ENCODE measurements at places on chromosomes 5 and 9.

GRCh38 chr5:138274189-138274853 lies at the start of gene GFRA3:
Gene GFRA3, minus strand, starts transcription at chr5:138274621. Its CDS starts 197 bp downstream, at chr5:138274424.
- DNase-seq: no peak

GRCh38 chr5:158698768-158699284 lies 400.9 kb downstream of the EBF1 start:
- no peak for DNase-seq

DNA sequence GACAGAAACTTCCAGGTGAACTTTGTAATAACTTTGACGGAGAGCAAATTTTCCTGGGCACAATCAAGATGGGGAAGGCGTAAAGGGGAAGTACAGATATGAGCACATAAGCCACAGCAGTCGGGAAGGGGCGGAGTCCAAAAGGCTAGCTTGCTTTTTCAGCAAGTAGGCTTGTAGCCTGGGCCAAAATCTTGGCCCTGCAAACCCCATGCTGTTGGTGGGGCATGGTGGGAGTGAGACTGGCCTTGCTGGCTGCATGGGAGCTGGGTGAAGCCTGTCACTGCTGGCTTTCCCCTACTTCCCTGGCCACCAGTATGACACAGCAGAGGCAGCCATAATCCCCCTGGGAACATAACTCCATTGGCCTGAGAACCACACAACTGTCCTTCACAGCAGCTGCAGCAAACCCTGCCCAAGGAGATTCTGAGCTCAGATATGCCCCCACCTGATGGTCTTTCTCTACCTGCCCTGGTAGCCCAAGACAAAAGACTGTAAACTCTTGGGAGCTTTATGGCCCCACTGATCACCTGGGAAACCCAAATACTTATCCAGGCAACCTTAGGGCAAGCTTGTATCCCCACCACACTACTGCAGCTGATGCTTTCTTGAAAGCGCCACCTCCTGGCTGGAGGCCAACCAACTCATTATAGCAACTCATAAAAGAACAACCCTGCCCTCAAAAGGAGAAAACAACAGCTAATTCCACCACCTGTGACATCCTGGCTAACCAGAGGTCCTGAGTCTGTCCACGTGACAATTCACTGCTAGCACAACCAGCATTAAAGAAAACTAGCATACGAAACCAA lies 24.0 kb downstream of the DCTN4 start:
- no peak for DNase-seq

DNA sequence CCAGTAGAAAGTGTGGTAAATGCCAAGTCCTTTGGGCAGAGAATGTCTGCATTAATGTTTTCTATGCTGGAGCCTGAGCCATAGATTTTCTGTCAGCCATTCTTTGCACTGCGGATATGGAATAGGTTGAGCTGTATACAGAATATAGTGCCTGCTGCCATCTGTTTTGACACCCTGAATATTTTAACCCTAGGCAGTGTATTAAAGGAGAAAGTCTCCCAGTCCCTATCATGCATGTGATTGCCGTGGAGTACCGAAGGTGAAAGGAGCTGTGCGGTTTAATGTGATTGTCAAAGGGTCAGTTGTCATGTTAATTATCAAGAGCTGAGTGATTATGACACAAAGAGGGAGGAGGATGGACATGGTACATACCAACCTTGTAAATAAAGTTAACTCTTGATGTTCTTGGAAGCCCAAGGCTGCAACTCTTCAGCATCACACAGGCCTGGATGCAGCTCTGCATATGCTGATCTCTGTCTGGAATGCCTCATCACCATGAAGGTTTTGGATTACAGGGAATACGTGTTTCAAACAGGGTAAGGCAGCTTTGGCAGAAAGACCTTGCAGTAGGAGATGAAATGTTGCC lies 247.1 kb upstream of the ELAVL2 start:
- DNase-seq: no peak

DNA sequence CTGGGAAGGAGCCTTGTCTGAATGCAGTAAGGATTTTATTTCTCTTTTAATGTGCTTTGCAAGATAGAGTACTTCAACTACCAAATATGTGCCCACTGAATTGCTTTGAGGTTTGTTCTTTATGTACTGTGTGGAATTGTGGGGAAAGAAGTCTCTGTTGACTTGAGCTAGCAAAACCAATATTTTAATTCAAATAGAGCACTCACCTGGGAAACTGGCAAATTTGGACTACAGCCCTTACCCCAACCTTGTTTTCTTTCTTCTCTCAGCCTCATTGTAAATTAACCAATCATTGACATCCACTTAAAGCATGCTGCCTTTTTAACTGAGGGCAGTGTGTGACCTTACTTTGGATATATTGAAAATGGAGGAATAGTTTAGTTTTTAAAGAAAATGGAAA lies 409.0 kb downstream of the SPATA31D1 start:
- no peak for DNase-seq

DNA sequence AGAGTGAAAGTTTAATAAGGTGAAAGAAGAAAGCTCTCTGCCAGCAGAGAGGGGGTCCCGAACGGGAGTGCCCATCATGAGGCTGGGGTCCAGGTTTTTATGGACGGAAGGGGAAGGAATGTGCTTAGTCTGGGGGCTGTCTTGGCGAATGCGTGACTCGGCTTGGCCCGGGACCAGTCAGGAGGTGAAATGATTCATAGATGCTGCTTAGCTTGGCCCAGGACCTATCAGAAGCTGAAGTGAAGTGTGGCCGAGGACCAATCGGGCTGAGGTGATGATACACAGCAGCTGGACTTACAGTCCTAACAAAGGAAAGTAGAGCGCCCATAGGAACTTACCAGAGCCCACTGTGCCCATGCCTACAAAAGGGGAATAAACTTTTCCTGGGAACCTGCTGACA lies 3.9 kb upstream of the FKTN start:
- no peak for DNase-seq

GRCh38 chr5:144328494-144328893 lies 157.8 kb downstream of the KCTD16 start:
- DNase-seq: no peak

DNA sequence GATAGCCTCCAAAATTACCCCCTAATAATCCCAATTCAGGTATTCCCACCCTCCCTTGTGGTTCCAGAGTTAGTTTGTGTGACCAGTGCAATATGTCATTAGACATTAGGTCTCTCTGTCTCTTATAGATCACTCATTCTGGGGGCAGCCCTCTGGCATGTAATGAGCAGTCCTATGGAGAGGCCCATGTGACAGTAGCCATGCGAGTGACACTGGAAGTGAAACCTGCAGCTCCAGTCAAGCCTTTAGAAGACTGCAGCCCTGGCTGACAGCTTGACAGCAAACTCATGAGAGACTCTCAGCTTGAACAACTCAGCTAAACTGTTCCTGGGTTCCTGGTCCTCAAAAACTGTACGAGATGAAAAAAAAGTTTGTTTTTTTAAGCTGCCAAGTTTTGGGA lies 54.0 kb upstream of the HSPB3 start:
- no peak for DNase-seq

DNA sequence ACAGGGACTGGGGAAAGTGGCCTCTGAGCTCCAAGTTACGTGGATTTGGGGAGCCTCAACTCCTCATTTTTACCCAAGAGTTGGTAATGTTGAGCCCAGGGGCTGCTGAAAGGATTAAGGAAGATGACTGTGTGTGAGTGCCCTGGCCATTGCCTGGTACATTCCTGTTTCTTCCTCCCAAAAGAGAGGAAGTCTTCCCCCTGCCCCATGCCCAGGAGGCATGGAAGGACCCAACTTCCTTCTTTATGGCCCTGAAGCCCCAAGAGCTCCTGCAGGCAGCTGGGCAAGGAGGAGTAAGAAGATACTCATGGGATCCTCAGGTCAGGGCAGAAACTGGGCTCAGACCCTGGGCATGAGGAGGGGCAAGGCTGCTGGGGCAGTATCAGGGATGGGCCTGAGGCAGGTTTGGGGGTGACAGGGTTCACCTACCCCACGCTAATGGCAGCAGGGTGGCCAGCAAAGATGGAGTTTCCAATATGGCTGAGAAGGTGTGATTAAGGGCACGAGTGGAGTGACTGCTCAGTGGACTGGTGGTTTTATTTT lies 118.3 kb upstream of the MVB12B start:
- no peak for DNase-seq

- DNase-seq: no peak
Observed at GRCh38 chr9:111039231-111039906, 1.1 kb upstream of the LPAR1 start.

- DNase-seq: no peak
Observed at GRCh38 chr9:121289772-121290370, 21.9 kb downstream of the GSN start.

- DNase-seq: no peak
Observed at GRCh38 chr9:102986425-102986824, 8.7 kb upstream of the CYLC2 start.

GRCh38 chr9:32671333-32671732 lies 35.9 kb upstream of the TAF1L start:
- no peak for DNase-seq

GRCh38 chr5:149221731-149222342 lies 49.8 kb upstream of the AFAP1L1 start:
- no peak for DNase-seq

GRCh38 chr9:36151316-36152210 lies 15.0 kb downstream of the GLIPR2 start:
- no peak for DNase-seq

DNA sequence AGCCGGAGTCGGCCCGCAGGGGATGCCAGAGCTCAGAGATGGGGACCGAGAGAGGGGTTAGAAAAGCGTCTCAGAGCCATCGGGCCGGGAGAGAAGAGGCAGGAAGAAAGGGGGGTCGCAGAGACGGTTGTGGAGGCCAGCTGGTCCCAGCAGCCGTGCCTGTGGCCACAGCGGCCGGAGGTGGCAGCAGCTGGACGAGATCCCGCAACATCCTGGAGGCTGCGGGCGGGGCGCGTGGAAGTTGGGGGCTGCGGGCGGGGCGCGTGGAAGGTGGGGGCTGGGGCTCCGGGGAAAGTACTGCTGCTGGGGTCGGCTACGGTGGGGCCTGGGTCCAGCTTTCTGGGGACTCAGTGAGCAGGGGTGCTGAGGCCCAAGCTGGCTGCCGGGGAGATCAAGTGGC lies 34.4 kb upstream of the EGFL7 start:
- no peak for DNase-seq

- no peak for DNase-seq
Observed at GRCh38 chr5:169723103-169723831, 86.2 kb downstream of the DOCK2 start.

GRCh38 chr5:78953092-78953800 lies 31.9 kb downstream of the ARSB start:
- DNase-seq: no peak

GRCh38 chr5:168713051-168713450 lies 133.9 kb upstream of the PANK3 start:
- no peak for DNase-seq

- no peak for DNase-seq
Observed at GRCh38 chr5:11483630-11484029, 420.6 kb downstream of the CTNND2 start.

GRCh38 chr9:129885018-129885669 lies 49.9 kb downstream of the USP20 start:
- no peak for DNase-seq

- no peak for DNase-seq
Observed at GRCh38 chr9:37987467-37987981, 81.5 kb downstream of the SHB start.

DNA sequence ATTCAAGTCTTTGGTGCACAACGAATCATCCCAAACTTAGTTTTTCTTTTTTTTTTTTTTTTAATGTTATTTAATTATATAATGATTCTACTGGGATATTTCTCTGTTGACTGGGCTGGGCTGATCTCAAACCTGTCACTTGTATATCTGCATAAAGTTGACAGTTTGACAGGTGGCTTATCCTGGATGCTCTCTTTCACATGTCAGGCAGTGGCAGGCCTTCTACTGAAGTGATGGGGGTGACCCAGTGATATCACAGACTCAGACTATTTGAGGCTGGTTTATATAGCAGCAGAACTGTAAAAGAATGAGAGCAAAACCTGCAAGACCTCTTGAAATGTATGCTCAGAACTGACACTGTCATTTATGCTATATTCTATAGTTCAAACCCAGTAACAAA lies 1813.5 kb upstream of the CDH6 start:
- DNase-seq: no peak

DNA sequence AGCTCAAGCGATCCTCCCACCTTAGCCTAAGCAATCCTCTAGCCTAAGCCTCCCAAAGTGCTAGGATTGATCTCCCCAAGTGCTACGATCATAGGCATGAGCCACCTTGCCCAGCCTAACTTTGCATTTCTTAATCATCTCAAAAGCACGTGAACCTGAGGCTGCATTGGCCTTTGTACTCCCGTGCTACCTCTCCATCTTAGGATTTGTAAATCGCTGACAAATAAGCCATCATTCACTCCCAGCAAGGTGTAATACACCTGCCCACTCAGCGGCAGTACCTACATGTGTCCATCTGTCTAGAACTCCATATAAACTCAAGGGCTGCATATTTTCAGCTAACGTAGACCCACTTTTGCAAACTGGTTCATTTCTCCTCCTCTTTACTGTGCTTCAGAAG lies 2.8 kb downstream of the ANKH start:
- no peak for DNase-seq

GRCh38 chr5:105677291-105677690 lies 1993.4 kb downstream of the EFNA5 start:
- DNase-seq: no peak

GRCh38 chr5:1343931-1344901 lies 683 bp downstream of the CLPTM1L start:
- no peak for DNase-seq

DNA sequence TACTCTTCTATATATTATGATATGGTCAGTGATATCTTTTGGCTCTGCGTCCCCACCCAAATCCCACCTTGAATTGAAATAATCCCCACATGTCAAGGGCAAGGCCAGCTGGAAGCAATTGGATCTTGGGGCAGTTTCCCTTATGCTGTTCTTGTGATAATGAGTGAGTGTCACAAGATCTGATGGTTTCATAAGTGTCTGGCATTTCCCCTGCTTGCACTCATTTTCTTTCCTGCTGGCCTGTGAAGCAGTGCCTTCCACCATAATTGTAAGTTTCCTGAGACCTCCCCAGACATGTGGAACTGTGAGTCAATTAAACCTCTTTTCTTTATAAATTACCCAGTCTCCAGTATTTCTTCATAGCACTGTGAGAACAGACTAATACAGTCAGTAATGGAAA lies 45.0 kb upstream of the TNC start:
- DNase-seq: no peak

- DNase-seq: no peak
Observed at GRCh38 chr9:133779516-133780403, 41.6 kb upstream of the SARDH start.

DNA sequence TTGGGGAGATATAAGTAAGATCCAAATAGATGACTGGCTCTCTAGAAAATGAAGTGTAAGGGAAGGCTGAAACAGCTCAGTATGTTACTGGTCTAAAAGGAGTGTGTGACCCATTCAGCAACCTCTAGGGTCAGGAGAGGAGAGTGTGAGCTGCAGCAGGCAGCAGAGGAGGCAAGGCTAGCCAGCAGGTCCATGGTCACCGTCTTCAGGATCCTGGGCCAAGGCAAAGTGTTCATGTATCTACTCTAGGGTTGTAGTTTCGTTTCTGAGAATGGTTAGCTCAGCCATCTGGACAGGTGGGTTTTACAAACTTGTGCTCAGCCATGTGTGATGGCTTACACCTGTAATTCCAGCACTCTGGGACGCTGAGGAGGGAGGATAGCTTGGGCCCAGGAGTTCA lies 13.7 kb downstream of the MYO10 start:
- DNase-seq: no peak

GRCh38 chr9:93645149-93645889 lies 68.9 kb downstream of the PHF2 start:
- no peak for DNase-seq

Measured in esophagus squamous epithelium (tissue), 5 donors.